ENCODE measurements at places on chromosomes 7 and 10.
A peak's percentile ranks its signal among the peaks of the same experiment; 100 is the strongest.

DNA sequence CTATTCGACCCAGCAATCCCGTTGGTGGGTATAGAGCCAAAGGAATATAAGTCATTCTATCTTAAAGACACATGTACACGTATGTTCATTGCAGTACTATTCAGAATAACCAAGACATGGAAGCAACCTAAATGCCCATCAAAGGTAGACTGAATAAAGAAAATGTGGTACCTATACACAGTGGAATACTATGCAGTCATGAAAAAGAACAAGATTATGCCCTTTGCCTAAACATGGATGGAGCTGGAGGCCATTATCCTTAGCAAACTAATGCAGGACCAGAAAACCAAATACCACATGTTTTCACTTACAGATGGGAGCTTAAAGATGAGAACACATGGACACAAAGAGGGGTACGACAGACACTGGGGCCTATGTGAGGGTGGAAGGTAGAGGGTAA, 845.3 kb downstream of the TYW1 start:
- DNase-seq, result no peak

- no peak for DNase-seq
These were observed 114.9 kb downstream of the HDAC9 start for GRCh38 chr7:18610331-18610948.

DNA sequence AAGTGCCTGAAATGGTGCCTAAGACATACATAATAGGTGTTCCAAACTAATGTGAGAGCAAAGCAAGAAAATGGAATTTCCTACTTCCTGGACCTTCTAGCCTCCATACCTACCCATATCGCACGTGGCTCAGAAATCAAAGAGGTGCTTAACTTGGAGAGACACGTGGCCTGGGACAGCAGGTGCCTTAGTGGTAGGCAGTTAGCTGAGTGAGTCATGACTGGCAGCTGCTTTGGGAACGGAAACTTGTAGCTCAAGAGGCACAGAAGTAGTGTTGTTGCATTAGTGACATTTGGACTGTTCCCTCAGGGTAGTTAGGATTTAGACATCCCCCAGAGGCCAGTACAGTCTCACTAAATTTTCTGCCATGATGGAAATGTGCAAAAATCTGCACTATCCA, 12.0 kb upstream of the BMPER start:
- no peak for DNase-seq

DNA sequence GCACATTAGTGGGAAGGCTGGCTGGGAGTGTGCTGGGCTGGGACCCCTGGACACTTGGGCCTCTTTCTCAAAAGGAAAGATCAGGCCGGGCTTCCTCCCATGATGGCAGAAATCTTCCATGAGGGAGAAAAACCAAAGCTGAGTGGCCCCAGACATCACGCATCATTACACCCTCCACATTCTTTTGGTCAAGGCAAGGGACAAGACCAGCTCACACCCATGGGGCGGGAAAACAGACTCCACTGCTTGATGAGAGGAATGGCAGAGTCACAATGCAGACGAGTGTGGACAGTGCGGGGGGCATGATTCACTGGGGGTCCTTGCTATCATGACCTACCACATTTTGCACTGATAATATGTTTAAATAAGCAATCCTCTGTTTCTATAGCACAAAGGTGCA, 73.3 kb downstream of the CREB3L2 start:
- no peak for DNase-seq

DNA sequence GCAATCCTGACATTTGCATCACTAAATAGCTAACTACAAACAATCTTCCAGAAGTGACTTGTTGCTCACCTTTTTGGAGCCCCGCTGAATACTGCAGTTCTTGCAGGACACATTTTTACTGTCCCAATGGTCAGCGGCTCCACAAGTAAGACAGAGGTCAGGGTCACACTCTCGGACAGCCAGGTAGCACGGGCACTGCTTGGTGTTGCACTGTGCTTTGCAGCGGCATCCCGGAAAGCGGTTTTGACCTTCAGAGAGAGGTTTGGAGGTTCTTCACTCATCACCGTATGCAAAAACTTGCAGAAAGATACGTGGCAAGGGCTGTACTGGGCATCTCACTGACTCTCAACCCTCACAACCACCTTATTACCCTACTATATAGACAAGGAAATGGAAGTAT, 70.2 kb downstream of the EZH2 start:
- DNase-seq, result no peak

GRCh38 chr10:129852829-129853561, 111.1 kb downstream of the EBF3 start:
- DNase-seq, result no peak

- peak; percentile 14 for DNase-seq
These were observed 94.5 kb downstream of the SEC61G start for GRCh38 chr7:54664235-54665228.

DNA sequence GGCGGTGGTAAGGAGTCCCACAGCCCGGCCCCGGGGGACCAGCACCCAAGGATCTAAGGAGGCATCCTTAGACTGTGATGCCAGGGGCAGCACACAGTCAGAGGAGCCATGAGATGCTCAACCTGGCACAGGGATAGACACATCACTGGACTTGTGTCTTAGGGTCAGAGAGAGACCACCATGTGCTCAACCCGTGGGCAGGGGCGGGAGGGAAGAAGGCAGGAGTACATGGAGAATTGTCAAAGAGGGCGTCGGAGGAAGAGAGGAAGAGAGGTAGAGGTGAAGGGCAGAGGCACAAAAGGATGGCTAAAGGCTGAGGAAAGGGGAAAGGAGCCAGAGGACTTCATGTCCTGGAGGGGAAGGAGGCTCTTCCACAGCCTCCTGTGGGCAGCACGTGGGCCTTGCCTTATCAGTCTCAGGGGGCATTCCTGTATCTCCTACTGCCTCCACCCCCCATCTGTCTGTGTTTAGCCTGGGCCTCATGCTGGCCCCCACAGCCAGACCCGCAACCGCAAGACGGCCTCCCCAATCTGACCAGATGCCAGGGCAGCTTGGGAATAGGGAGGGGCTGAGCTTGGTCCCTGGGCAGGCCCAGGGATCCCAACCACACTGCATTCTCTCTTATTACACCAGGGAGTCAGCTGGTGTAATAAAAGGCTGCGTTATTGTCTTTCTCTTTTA, 2.2 kb downstream of the ADCY1 start:
- DNase-seq, result no peak

DNA sequence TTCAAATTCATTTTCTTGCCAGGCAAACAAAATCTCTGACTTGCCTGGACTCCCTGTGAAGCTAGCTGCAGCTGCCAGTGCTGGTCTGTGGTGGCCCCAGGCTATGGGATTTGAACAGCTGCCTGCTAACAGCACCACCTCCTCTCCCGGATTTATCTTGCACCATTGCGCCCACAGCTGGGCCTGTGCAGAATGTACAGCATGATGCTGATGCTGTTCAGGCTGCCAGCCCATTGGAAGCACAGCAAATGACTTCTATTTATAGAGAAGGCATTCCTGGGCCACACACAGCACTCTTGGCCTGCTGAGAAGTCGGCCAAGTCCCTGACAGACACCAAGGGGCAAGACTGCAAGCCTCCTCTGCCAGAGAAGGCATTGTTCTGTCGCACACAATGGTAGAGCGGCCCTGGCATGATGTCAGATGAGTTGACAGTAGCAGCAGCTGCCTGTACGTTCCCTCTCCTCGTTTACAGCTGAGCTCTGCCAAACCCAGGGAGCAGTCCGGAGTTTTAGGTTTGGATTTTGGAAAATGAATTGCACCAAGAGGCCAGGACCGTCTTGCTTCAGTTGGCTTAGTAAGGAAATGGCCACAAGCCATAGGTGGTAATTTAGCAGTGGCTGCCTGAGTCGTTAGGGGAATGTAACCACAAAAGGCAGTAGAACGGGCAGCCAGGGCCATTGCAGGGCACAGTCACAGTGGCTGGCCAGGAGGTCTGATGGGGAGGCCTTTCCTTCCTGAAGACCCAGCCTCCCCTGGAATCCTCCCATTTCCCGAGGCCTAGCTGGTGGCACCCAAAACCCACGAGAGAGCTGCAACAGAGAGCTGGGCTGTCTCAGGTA, 38.5 kb downstream of the MTURN start:
- no peak for DNase-seq

DNA sequence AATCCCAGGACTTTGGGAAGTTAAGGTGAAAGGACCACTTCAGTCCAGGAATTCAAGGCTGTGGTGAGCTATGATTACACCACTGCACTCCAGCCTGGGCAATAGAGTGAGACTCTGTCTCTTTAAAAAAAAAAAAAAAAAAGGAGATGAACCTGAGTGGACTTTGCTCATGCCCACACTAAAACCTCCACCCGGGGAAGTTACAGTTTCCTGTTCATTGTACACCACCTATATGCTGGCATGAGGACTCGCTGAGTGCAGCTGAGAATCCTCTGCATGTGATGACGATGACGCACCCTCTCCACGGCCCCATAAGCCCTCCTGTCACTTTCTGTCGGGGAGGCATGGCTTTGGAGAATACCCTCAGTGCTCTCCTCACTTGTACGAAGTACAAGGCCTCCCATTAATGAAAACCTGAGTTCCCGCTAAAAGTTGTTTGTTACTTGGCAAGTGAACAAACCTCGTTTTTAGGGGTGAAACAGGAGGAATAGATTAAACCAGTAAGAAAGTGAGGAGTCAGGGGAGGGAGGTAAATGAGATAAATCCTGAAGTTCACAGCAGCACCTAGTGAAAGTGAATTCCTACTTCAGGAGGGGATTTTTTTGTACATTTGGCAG, 15.9 kb downstream of the TMEM176B start:
- DNase-seq, result no peak

DNA sequence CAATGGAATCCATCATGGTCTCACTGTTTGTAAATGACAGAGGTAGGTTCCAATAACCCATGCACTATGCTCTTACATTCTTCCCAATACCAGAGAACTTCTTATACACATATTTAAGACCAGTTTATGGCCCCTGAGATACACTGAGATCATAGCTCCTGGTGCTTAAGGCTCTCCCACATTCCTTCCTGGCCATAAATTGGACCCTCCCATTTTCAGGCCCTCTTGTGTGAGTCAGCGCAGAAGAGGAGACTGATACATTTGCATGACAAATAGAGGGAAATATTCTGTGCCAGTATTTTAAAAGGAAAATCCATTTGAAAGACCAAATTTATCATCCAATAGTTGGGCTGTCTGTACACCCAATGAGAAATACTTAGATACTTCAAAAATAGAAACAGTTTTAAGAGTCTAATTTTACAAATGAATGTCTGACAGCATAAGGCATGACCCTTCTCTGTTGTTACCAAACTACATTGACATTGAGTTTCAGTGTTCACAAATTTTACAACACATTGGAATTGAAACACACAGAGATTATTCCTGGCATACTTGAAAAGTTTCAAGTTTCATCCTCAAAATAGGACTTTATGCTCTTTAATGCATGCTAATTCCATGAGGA, 35.3 kb downstream of the SLC16A9 start:
- DNase-seq, result peak; percentile 69

DNA sequence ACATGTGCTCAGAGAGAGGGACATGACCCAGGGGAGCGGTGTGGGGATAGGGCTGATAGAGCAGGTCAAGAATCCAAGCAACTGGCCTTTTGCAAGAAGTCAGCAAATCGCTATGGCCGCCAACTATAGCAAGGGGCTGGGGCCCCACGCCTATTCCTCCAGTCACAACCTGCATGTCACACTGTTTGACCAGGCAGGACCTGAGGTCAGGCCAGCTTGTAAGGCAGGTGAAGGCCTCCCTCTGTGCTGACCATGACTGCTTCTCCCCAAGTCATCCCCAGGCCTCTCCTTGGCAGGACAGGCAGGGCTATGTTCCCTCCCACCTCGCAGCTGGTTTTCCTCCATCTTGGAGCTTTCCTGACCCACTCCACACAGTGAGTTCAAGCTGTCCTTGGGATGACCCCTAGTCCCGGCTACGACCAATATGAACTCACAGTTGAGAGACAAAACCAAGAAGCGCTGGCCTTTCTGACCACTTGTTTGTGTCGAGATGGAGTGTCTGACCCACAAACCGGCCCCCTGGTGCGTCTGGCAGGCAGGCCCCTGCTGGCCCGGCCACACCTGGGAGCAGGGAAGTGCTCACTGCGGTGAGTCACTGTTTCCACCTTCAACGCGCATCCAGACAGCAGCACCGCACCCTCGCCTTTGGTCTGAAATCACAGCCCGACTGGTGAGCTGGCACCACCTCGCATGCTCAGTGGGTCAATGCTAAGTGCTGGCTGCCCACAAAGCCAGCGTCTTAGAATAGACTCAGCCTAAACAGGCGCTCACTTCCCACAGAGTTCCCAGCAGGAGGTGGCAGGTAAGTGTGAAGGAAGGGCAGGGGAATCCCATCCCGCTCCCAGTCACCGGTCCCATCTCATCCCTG, 81.4 kb downstream of the VWA2 start:
- no peak for DNase-seq

DNA sequence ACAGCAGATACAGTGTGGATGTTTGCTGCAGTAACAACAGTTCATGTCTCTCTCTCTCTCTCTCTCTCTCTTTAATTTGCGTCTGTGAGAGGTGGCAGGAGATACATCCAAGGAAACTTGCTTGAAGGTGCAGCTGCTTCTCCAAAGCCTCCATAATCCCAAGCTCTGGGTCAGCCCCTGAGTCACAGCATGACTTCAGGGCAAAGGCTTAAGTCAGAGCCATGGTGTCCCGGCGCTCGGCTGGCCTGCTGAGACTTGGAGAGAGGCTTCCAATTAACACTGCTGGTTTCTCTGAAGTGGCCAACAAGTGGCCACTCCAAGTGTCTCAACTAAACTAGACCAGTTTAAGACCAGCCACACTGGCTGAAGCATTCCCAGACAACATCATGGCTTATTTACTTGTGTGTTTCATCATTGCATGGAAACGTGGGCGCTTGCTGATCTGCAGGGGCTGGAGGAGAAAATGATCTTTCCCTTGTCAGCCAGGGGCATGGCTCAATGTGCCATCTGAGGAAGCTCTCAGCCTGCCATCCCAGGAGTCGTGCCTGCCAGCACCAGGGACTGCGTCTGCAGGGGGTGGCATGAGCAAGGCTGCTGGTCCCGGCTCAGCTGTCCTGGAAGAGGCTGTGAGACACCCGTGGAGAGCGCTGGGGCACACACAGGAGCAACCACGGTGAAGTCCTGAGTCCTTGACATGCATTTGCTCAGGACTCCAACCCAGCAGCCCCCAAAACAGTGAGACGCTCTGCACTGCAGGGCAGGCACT, 254.2 kb downstream of the COBL start:
- DNase-seq, result no peak

- no peak for DNase-seq
These were observed 133.8 kb upstream of the ZNF92 start for GRCh38 chr7:65239707-65240352.

DNA sequence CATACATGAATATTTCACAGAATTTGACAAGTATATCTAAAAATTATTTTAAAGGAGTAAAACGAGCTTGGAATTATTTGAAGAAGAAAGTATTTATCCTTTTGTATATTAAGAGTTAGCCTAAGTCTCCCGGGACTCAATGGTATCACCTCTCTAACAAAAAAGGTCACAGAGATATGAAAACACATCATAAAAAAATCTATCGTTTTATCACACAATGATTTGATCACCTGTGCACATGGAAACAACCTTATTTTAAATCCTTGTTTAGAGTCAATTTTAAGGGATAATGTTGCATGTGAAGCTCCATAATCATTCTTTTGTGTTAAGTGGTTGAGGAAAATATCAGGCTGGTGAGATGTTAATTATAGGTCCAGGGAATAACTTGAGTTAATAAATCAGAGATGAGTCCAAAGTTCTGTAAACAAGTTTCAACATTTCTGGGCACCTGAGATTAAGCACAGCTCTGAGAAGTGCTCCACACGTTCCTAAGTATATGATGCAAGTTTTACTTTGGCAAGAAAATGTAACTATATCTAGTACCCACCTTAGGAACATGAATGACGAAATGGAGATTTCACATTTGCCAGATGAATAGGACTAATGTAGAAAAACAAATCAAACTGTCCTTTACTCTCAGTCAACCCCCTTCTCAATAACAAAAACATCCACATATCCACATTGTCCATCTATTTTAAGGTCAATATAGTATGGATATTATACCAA, 148.5 kb upstream of the AKR1E2 start:
- no peak for DNase-seq
